ENCODE measurements at places on chromosomes 1 and 21. TPM values are rescaled to one million over a fixed set of nuclear protein-coding genes. Genes with fewer than 3 reads are reported as not detected.

DNA sequence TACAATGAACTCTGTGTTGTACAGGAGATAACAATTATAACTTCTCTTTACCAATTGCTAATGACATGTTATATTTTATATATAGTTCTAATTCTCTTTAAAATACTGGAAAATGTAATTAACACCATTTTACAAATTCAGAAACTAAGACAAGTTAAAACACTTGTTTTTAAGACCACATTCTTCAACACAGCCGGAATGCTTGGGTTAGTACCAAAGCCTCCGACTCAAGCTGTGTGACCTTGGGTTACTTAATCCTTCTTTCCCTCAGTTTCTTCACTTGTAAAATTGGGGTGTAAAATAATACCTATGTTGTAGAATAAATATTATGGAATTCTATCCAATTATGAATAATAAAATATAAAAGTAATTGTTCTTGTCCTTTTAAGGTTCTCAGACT lies 378.7 kb downstream of the USH2A start:
- no peak for DNase-seq

DNA sequence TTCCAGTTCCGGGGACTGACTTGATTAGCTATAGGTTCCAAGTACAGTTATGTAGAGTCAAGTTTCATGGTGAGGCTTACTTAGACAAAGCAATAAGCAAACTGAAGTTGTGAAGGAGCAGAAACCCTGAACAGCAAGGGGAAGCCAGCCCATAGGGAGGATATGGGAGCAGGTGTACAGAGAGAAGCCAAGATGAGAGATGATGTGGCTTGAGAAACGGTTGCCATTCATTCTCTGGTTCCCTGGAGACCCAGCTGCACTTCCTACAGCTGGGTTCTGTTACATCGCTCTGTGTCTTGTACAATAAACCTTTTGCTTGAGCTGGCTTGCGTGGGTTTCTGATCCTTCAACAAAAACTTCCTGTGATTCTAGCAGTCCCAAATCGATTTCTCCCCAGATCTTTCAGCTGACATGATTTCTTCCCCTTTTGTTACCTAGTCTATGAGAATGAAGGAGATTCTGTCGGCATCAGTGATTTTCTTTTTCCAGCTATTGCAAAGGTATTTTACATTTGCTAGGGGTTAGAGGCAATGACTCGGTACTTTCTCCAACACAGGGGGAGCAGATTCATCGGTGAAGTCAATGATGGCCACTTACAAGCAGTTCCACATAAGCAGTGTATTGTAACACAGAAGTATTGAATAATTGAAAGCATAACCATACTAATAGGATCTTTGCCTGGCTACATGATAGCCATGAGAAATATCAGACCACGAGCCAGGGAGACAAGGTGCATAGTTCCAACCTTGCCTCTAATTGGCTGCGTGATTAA lies 67.3 kb downstream of the URB2 start:
- no peak for DNase-seq

- DNase-seq: no peak
Measured at GRCh38 chr1:40599926-40600325, 65.6 kb downstream of the RIMS3 start.

GRCh38 chr1:39981945-39982344 lies 27.0 kb downstream of the MFSD2A start:
- no peak for DNase-seq

Gene ARHGEF11
- total RNA-seq: 18.5 TPM
